Cardiac septum (tissue), 1 donor: ENCODE measurements at places on chromosomes 16 and 17.

DNA sequence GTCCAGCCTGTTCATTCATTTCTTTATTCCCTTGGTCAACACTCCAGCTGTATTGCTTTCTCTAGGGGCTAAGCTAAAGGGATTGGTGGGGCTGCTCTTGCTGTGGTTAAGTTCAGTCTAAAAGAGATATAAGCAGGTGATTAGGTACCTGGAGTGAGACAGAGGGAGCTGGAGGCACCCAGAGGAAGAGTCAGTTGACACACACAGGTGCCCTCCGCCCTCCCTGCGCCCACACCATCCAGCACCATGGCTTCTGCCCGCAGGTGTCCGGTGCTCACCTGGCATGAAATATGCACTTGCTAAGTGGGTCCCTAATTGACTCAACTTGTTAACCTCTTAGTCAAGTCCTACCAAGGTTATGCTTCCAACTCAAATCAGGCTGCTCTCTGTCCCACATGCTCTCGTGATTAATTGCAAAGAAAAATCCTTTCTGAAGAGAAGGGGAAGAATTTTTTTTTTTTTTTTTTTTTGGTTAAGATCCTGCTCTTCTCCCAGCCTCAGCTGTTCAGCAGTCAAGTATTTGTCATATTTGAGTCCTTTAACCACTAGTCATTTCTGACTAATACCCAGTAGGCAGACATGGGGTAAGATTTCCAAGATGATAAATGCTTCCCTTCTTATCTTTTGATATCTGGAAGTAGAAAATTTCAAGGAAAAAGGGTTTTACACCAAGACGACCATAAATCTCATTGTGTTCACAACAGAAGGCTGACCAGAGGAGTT, 199.8 kb upstream of the WSCD1 start:
- no peak for DNase-seq

- DNase-seq, result no peak
Measured at GRCh38 chr17:80584176-80584905, 39.7 kb downstream of the RPTOR start.

- DNase-seq, result no peak
Measured at GRCh38 chr17:58321571-58322525, 6.7 kb downstream of the TSPOAP1 start.

- no peak for DNase-seq
Measured at GRCh38 chr16:79716645-79717332, 116.3 kb upstream of the MAF start.

DNA sequence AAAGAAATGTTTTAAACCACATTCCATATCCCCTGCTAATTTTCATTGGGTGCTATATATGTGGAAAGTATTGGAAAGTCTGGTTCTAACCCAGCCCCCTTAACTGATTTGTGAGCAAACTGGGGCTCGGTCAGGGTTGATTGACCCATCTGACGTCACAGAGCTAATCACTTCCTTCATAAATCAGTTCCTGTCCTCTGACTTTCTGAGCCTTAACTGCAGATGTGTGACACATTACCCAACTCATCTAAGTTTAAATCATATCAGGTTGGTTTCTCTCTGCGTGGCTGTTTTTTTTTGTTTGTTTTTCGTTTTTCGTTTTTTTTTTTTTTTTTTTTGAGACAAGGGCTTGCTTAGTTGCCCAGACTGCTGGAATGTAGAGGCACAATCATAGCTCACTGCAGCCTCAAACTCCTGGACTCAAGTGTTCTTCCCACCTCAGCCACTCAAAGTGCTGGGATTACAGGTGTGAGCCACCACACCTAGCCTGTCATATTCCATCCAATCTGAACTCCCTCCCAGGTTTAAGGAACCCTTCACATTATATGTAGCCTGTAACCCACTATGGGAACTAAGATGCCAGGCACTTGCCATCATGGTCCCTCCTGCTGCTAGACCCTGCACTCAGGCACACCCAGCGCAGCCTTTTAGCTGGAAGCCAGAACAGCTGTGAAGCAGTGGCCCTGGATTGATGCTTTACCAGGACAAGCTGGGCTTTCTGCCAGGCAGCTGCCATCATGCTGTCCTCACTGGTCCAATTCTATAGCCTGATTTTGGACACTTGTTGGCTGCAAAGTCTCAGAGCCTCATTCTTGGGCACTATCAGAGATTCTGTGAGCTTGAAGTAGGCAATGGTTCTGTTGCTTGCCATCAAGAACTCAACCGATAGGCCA, 6.9 kb upstream of the BPTF start:
- DNase-seq, result no peak

GRCh38 chr16:48533931-48534330, 76.0 kb downstream of the N4BP1 start:
- DNase-seq, result no peak

DNA sequence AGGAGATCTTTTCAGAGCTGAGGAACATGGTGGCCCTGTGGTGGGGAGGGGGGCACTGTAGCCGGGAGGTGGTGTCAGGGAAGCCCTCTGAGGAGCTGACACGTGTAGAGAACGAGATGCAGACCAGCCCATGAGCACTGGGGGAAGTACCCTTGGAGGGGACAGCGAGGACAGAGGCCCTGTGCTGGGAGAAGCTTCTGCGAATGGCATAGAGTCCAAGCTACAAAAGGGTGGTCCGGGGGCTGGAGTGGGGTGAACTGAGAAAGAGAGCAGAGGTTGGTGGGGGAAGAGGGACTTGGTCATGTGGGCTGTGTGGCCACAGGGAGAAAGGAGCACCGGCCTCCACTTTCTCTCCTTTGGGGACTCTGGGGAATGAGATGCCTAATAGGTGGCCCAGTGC, 270.8 kb downstream of the CBLN1 start:
- no peak for DNase-seq

- DNase-seq, result no peak
Measured at GRCh38 chr16:49366669-49367068, 6.9 kb upstream of the C16orf78 start.

GRCh38 chr17:66786107-66786506, 48.8 kb upstream of the CACNG5 start:
- DNase-seq, result no peak

GRCh38 chr16:46632778-46633733, 11.9 kb upstream of the SHCBP1 start:
- DNase-seq, result no peak

GRCh38 chr17:74680213-74680612, 32.5 kb downstream of the CD300LF start:
- no peak for DNase-seq

DNA sequence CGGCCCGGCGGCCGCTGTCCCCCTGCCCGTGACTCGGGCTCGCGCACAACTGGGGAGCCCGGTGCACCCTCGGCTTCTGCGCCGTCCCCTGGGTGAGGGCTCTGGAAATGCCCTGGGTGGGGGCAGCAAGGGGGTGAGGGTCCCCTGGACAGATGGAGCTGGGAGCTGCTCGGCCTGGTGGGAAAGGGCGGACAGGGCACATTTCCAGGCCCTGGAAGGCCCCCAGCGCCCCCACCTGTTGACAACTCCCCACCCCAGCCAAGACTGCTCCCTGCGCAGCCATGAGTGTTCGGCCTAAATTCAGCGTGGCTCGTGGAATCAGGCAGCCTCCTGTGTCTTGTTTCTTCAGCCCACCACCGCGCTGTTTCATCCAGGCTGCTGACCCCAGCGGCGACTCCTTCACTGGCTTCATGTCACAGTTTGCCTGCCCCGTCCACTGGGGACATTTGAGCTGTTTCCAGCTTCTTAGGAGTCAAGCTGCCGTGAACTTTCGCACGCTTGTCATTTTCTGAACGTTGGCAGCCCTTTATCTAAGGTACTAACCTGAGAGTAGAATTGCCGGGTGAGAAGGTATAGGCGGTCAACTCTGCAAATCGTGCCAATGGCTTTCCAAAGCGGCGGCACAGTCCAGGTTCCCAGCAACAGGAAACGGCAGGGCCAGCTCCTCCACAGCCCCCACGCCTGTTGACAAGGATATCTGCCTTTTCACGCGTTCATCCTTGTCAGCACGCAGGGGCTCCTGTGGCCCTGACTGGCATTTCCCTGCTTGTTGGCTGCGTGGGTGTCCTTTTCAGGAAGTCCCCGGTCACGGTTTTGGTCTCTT, 895 bp downstream of the UTS2R start:
- no peak for DNase-seq

- no peak for DNase-seq
Measured at GRCh38 chr17:52170963-52171572, 12.6 kb upstream of the CA10 start.

GRCh38 chr16:55898592-55898991, 23.4 kb upstream of the CES5A start:
- no peak for DNase-seq

DNA sequence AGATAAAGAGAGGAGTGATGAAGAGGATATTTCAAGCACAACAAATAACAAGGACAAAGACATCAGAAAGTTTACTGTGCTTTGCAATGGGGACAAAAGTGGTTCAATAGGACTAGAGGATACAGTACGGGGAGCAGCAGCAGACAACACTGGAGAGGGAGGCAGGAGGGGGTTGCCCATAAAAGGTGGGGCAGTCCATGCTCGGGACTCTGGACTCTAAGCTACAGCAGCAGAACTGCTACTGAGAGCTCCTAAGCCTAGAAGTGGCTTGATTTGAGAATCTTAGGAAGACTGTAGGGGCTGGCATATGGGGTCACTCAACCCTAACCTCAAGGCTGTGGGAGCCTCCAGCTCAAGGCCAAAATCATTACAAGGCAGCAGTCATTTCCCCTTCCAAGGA, 62.2 kb downstream of the C17orf67 start:
- no peak for DNase-seq

DNA sequence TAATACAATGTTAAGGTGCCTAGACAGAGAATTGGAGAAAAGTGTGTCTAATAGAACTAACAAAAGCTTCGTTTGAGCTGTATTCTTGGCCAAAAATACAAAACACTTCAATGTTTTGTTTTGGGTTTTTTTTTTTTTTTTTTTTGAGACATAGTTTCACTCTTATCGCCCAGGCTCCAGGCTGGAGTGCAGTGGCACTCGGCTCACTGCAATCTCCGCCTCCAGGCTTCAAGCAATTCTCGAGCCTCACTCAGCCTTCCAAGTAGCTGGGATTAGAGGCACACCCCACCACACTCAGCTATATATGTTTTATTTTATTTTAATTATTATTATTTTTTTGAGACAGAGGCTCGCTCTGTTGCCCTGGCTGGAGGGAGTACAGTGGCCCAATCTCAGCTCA, 38.3 kb upstream of the CARMIL2 start:
- DNase-seq, result no peak

- DNase-seq, result no peak
Measured at GRCh38 chr16:82671741-82672140, 45.0 kb downstream of the CDH13 start.

DNA sequence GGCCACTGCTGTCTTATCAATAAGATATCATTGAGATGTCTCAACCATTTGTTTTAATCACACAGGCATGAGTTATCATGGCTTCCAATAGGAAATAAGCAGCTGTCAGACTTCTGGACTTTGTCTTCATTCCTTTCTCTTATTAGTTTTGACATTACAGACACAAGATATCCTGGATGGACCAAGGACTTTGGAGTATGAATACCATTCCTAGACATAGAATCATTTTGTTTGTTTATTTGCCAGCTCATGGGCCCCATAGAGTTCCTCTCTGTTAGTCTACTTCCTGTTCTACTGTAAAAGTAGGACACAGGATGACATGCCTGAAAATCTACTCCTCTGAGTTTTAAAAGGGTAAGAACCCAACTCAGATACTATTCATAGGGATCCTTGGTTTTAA, 77.7 kb upstream of the KCNJ16 start:
- DNase-seq, result no peak

- DNase-seq, result no peak
Measured at GRCh38 chr17:17681744-17682292, 560 bp downstream of the RAI1 start.

DNA sequence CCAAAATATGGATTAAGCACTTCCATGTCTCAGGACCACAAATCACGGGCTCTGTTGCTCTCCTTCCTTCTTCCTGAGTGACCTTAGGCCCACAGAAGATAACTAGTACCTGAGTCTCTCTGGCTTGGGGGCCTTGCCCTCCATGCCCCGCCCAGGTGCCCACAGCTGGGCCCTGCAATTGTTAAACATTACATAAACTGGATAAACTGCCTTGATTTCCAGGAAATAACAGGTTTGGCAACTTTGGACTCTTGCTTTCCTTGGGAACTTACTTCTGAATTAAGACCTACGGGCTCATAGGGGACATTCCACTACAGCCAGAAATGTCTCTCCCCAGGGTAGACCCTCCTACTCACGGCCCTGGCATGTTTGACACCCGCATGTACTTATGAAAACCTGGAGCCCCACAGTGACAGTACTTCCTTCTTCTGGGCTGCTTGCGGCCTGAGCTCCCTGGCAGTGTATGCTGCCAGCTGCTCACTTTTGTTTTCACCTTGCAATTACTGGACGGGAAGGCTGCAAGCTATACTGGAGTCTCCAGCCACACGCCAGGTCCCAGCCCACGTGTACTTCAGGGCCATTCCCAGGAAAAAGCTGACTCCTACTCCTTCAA, 2.3 kb upstream of the UBALD2 start:
- DNase-seq, result no peak

GRCh38 chr17:78127239-78127887, 1.2 kb downstream of the TMC6 start:
- peak; percentile 91 for DNase-seq

DNA sequence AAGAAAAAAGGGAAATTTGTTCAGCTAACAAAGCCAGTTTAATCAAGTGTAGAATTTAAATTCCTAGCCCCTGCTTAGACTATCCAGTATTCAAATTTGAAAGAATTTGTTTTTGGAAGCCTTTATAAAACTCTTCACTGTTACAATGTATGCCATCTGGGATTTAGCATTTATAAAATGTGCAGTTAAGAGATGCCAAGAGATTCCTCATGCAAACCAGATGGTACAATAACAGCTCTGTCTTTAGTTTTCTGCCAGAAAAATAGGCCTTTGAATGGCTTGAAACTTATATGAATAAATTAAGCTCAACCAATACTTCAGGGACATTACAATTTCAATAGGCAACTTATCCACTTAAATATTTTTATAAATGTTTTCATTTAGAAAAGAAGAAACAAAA, 6.8 kb upstream of the ANKS4B start:
- no peak for DNase-seq

DNA sequence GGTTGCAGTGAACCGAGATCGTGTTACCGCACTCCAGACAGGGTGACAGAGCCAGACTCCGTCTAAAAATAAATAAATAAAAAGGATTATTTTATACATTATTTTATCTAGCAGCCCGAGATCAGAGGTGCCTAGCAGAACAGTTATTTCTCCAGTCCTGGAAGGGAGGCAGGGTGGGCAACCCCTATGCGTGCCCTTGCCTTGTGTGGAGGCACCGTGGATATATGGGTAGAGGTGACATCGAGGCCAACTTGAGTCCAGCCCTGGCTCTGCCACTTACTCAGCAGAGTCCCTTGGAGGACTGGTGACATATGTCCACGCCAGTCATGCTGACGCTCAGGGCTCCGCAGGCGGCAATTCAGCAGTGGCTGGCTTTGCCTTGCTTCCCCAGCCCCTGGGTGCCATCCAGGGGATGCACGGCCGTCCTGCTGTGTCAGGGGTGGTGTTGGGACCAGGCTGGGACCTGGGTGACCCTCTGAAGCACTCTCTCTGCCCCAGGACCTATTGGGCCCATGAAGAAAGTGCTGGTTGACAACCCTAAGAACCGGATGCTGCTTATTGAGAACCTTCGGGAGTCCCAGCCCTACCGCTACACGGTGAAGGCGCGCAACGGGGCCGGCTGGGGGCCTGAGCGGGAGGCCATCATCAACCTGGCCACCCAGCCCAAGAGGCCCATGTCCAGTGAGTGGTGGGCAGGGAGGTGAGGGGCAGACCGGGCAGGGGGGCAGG, 13.2 kb downstream of the GALK1 start:
- DNase-seq, result no peak

GRCh38 chr17:38900978-38901656, 24.3 kb upstream of the LASP1NB start:
- DNase-seq, result no peak
